ENCODE measurements at places on chromosomes 6 and 20.

DNA sequence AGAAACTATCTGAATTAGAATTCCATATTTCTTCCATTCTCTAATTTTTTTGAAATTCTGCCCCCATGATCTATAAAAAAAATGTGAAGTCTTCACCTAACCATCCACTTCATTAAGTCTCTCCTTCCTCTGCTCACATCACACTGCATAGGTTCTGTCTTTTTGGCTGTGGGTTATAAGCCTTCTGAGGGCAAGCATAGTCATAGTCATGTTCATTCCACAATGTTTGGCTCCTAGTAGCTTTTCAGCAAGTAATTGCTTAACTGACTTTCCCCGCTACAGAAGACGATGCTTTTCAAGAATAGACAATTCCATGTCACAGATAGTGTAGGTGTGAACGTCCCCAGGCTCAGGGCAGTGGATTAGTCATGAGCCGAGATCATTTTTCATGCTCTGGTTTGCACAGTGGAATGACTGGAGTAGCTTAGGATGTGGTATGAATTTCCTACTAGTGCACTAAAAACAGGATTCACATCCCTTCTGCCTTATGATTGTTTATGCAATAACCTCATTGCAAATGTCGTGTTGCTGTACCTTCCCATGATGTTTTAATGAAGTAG, 29.1 kb downstream of the WRNIP1 start:
- DNase-seq, result no peak

DNA sequence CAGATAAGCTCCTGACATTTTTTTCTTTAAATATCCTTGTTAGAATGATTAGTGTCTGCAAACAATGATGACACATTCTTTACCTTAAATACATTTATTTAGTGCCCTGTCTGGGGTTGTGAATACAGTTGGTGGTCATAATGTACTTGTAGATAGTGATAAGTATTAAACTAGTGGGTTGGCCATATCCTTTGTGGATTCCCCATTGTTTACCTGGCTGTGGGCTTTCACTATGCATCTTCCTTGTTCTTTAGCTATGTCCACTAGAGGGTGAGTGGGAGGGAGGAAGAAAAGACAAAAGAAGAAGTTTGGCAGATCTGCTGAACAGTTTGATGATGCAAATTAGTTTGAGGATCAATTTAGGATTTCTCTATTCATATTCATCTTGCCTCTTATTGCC, 15.7 kb downstream of the HS3ST5 start:
- DNase-seq, result no peak

DNA sequence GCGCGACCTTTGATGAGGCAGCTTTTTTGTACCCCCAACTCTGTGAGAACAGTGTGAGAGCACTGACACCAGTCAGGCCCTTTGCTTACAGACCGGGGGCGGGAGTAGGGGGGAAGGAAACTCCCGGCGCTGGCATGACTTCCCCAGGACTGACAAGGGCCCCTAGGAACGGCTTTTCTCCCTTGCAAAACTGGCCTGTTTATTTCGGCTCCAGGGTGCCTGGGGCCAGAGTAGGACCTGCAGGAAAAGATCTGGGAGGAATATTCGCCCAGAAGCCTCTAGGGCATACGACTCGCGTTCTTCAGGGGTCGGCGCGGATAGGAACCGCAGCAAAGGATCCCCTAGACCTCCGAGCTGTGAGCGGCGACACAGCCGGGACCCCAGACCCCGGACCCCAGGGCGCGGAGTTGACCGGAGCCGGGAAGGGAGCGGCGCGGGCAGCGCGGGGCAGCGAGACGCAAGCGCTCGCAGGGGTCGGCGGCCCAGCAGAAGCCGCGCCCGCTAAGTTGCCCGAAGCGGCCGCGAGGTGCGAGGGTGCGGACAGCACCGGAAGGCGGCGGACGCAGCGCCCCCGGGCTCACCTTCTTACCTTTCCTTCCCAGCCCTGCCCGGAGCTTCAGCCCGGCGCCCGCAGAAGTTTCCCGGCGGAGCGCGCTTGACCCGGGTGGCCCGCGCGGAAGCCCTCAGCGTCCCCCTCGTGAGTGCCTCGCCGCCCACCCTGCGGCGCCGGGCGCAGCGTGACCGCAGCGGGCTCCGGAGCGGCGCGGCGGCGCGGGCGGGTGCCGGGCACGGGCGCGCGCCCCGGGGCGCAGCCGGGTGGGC, at the start of gene POPDC3:
Gene POPDC3 (minus strand): TSS at position 771 of the 822 bp plus-strand sequence. CDS start 18,105 bp downstream, outside the sequence.
- no peak for DNase-seq

GRCh38 chr6:104736545-104736944, 123.2 kb downstream of the HACE1 start:
- no peak for DNase-seq

DNA sequence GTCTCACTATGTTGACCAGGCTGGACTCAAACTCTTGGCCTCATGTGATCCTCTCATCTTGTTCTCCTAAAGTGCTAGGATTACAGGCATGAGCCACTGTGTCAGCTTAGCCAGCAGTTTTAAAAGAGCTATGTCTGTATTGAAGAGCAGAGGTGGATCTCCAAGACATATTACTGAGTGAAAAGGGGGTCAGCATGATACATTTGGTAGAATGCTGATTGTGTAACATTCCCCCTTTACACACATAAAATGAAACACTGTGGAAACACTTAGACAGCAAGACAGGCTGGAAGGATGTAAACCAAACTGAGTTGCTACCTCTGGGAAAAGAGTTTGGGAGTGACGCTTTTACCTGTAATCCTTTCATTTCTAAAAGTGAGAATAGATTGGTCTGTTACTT, 1.7 kb upstream of the RIPOR3 start:
- no peak for DNase-seq

GRCh38 chr6:71476371-71476770, 187.8 kb downstream of the OGFRL1 start:
- DNase-seq, result no peak

Data from T-cell (primary cell).